Naive B cell (primary cell): ENCODE measurements at places on chromosomes 1 and 21.

DNA sequence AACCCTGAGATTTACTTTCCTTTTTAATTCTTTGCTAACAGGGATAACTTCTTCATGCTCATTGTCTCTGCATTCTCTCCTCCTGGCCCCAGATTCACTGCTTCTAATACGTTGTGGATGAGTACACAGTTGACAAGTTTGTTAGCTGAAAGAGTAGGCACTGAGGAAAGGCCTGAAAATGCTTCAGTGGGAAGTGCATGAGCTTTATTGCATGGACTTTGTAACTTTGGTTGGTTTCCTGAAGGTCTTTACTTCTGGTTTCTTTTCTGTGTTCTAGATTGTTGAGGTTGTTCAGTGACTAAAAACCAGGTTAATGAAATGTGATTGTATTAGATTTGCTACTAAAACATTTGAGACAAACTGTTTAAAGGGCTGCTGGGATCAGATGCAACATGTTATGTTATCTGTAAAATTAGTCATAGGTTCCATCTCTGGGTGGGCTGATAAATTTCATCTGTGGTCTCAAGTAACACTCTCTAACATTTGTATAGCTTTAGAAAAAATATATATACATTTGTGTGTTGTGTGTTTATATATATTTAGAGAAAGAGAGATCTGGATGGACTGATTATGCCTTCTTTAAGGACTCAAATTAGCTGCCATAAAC, 19.1 kb downstream of the LRIG2 start:
- DNase-seq, result no peak

DNA sequence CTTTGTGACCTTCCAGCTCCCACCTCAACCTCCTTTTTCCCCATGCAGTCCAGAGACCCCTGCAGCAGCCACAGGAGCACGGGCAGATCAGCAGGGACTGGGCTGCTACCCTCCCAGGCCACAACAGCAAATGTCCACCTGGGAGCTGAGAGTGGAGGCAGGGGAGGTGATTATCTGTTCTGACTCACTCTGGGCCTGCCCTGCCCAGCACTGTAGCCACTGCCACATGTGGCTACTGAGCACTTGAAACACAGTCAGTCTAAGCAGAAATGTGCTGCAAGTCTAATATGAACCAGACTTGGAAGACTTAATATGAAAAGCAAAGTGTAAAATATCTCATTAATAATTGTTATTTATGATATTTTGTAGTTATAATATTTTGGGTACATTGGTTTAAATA, 148.9 kb upstream of the VANGL1 start:
- DNase-seq, result no peak

- no peak for DNase-seq
Measured at GRCh38 chr1:8284127-8284526, 33.8 kb upstream of the SLC45A1 start.

DNA sequence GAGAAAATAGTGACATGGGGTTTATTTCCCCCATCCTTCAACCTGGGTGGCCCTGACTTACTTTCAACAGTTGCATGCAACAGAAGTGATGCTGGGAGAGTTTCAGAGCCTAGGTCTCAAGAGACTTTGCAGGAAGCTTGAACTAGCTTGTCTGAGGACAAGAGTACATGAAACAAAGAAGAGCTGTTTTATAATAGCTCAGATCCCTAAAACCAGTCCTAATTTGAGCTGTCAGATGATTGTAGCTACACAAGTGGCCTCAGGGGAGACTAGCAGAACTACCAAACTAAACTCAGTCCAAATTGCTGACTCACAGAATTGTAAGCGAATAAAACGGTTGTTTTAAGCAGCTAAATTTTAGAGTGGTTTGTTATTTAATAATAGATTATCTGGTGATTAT, 17.1 kb downstream of the RC3H1 start:
- DNase-seq, result peak; percentile 8

DNA sequence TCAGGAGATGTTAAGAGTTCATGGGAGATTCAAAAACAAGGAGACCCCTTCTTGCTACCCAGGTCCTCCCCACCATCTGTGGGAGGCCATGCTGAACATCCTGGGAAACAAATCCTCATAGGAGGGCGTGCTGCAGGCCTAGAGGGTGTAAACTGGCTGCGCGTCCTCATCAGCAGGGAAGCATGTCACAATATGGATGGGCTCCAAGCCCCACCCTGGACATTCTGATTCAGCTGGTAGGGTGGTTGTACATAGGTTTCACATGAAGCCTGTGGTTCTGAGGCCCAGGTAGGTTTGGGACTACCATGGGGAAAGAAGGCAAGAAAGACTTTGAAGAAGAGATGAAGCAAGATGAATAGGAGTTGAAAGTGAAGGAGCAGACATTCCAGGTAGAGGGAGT, 44.6 kb upstream of the IFNLR1 start:
- DNase-seq, result no peak

DNA sequence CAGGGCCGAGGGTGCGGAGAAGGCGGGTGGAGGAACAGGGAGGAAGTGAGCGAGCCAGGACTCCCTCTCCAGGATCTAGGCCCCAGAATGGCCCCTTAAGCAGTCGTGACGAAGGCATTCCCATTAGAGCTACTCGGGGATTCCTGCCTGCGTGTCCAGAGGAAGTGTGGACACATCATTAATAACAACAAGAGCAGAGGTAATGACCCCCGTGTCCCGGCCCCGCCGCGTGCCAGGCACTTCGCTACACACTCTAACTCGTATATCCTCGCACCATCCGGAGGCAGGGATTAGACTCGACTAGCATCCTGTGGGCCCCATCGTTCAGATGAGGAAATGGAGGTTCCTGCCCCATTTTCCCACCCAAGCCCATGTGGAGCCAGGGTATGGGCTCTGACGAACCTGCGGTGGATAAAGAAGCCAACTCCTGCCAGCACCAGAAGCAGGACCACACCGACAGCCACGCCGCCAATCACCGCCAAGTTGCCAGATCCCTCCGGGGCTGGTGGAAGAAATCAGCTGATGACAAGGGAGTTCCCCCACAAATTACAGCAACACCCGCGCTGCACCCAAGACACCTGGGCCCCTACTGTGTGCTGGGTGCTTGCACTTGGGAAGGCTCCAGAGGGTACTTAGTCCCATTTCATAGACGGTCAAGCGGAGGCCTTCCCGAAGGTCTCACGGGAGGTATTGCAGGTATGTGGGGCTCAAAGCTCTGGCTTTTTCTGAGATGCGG, 21.6 kb downstream of the EPHA2 start:
- DNase-seq, result no peak

GRCh38 chr1:171610385-171610784, 11.7 kb upstream of the MYOCOS start:
- no peak for DNase-seq

GRCh38 chr1:28247612-28248272, 11.6 kb upstream of the SESN2 start:
- DNase-seq, result no peak

DNA sequence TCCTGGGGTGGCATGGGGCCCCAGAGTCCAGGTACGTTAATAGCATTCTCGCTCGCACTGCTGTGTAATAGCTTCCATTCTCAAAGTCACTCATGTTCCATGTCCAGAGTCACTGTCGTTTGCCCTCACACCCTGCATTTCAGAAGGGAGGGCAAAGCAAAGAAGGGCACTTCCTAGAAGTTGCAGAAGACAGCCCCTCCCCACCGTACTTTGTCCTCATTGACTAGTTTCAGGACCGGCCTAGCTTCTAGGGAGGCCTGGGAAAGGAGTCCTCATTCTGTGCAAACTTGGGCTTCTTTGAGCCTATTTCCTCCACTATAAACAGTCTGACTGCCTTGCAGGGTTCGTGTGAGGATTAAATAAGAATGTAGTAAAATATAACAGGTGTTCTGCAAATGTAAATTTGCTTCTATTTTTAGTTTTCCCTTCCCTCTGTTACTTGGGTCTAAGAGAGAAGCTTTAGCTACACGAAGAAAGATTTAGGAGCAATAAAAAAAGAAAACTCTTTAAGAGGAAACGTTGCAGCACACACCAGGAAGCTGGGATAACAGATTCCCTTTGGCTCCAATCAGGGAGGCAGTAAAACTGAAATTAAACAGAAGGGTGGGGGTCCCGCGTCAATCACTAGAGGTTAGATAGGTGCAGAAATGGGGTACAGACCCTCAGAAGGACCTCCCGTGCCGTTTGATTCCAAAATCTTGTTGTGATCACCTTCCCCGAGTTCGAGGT, 40.1 kb downstream of the ACTL8 start:
- DNase-seq, result no peak

- DNase-seq, result peak; percentile 68
Measured at GRCh38 chr1:183023146-183023600, at the start of gene LAMC1. TSS of gene LAMC1 (plus strand) at chr1:183023420. CDS start at chr1:183023717, 297 bp downstream.

- DNase-seq, result no peak
Measured at GRCh38 chr1:162663589-162664106, 31.4 kb downstream of the DDR2 start.

DNA sequence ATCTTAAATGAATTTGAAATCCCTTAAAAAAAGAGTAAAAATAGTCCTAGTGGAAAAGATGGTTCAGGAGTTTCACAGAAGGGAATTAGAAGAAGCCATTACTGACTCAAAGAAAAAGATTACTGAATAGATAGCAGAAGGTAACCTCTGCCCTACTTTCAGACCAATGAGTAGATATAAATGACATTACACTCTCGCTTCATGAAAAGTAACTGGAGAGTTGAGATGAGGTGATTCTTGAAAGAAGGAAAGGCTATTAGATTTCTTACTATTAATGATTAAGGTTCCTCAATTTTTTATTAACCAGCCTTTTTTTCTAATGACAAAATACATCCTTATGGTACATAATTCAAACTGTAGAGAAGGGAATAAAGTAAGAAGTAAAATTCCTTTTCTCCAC, 28.3 kb downstream of the CCN1 start:
- no peak for DNase-seq

- no peak for DNase-seq
Measured at GRCh38 chr1:212042436-212042835, 6.9 kb downstream of the DTL start.

DNA sequence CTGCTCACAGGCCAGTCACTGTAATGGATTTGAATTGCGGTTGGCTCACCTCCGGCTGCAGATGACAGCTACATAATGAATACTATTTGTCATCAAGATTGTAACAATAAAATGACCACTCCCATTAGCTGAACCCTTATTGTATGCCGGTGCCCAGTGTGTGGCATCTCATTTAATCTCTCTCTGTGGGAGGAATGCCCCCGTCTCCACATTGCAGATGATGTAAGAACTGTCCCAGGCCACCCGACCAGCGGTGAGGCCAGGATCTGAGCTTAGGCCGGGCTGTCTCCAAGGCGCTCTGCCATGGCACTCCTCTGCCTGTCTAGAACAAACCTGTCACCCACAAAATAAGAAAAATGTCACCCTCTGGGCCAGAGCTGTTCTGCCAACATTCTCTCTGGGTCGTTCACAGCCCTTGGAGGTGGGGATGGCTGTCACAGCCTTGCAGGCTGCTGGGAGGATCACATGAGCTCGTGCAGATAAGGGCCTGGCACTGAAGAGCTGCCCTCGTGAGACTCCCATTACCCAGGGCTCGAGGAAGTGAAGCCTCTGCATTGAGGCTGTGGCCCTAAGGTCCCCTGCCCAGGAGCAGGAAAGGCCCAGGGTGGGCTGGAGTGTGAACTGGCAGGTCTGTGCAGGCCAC, 52.7 kb downstream of the ECE1 start:
- DNase-seq, result no peak

DNA sequence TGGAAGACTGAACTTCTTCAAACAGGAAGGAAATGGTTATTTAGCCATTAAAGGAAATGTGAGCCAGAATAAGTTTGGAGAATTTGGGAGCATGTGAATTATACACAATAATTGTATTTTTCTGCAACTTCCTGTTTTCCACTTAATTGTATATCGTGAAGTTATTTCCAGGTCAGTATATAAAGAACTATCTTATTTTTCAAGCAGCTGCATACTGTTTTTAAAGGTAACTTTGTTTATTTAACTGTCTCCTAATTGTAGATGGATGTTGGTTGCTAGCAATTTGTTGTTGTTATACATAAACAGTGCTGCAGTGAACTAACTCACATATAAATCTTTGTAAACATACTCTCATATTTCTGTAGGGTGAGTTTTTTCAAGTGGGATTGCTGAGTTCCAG, 180.3 kb downstream of the HLX start:
- DNase-seq, result no peak

GRCh38 chr1:56931686-56932085, 34.1 kb downstream of the C8B start:
- DNase-seq, result no peak

- no peak for DNase-seq
Measured at GRCh38 chr1:80675454-80675853, 1125.3 kb upstream of the ADGRL2 start.

- no peak for DNase-seq
Measured at GRCh38 chr1:101325144-101325543, 88.3 kb downstream of the S1PR1 start.

- no peak for DNase-seq
Measured at GRCh38 chr1:71745326-71745725, 537.0 kb downstream of the NEGR1 start.

DNA sequence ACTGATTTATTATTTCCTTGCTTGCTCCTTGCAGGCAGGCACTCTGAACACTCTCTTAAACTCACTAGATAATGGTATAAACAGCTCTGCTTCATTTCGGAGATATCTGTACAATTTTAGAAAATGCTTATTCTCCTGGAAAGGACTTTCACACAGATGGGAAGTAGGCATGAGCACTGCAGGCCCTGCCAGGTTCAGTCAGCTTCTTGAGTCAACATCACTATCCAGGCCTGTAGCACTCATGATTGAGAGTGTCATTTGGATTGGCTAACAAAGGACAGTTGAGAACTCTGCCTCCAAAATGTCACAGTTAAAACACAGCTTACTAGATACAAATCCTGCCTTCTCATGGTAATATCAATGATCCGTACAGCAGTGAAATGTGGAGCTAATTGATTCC, 181.9 kb downstream of the CYYR1 start:
- no peak for DNase-seq

- no peak for DNase-seq
Measured at GRCh38 chr1:36531833-36532232, 49.1 kb upstream of the CSF3R start.

GRCh38 chr1:230515451-230516145, 89.5 kb upstream of the PGBD5 start:
- no peak for DNase-seq

DNA sequence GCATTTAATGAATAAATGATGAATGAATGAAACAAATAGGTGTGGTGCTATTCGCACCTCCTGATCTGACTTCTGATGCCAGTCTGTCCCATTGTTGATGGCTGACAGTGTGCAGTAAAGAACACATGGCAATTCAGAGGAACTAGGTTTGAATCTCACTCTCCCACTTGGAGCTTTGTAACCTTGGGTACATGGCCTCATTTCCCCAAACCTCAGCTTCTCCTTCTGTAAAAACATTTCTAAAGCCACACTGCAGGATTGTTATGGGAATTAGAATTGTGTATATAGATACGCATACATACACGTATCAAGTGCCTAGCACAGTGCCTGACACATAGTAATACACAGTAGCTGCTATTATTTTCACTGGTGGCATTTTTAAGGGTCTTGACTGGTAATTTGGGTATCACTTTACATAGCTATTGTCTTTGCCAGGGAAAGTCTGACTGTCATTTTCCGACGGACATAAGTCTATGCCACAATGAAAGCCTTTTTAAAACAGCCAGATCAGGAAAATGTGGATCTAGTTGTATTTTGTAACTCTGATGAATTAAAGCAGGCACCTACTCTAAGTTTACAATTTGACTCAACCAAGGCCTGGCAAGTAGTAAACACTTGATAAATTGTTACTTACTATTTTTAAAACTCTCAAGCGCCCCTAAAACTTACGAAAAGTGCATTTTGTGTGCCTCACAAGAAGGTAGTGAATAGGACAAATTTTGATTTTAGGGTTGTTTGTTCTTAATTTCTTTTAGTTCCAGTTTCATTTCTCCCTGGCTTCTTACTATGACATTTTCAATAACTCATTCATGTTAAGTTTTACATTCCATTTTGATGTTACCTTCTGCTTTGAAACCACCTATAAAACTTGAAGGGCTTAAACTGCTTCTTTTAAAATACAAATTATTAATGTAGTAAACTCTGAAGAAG, 164.4 kb downstream of the SDCCAG8 start:
- DNase-seq, result no peak
